ENCODE measurements at places on chromosomes 4 and X.

DNA sequence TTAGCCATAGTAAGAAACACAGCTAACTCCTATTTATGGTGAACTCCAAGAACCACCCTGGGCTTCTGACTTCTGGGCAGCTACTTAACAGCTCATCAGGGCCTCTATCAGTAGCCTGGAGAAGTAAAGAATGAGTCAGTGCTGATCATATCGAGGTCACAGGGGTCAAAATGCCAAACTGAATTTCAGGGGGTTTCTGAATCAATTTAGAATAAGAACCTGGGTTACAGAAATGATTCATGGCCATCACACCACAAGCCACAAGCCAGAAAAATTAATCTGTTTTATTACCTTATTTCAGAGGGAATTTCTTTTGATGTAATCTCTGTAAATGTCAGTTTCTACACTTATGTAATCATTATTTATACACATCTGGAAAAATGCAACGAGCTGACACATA is 64.4 kb downstream of the CHST7 start:
- DNase-seq: no peak

- DNase-seq: no peak
Measured at GRCh38 chr4:138999666-139000065, 15.9 kb upstream of the NOCT start.

GRCh38 chr4:10087152-10087791 is 29.3 kb downstream of the WDR1 start:
- DNase-seq: no peak

DNA sequence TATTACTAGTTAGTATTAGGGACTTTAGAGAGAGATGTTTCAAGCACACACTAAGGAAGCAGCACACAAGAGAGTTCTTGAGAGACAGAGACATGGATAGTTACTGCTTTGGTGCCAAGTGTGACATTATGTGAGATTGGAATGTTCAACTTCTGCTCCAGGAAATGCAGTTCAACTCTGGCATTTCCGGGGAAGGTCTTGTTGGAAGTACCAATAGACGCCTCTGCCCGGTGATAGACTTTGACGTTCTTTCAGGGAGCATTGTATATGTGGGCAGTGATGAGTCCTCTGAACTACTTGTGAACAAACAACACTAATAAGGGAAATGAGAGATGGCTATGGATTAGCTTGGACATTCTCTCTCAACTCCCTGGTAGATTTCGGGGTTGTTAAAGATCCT is 638.1 kb upstream of the BOD1L1 start:
- DNase-seq: no peak

DNA sequence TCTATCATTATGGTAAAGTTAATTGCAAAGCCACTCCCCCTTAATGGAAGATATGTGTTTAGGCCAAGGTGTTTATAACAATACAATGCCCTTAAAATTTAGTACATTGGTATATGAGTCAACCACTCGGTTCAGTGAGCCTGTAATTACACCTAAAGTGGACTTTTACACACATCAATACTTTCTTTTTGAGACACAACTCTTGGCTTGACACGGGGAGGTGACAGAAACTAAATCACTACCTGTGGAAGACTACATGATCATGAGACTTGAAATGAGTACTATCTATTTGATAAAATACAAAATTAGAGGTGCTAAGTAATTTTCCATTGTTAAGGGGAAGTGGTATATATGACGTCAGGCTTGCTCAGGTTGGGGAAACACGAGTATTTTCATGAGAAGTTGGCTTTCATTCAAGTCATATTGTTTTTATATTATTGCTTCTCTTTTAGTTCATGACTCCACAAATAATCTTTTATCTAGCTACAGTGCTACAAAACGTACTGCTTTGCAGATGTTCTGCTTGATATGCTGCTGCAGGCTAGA is 918.3 kb downstream of the ARAP2 start:
- DNase-seq: no peak

DNA sequence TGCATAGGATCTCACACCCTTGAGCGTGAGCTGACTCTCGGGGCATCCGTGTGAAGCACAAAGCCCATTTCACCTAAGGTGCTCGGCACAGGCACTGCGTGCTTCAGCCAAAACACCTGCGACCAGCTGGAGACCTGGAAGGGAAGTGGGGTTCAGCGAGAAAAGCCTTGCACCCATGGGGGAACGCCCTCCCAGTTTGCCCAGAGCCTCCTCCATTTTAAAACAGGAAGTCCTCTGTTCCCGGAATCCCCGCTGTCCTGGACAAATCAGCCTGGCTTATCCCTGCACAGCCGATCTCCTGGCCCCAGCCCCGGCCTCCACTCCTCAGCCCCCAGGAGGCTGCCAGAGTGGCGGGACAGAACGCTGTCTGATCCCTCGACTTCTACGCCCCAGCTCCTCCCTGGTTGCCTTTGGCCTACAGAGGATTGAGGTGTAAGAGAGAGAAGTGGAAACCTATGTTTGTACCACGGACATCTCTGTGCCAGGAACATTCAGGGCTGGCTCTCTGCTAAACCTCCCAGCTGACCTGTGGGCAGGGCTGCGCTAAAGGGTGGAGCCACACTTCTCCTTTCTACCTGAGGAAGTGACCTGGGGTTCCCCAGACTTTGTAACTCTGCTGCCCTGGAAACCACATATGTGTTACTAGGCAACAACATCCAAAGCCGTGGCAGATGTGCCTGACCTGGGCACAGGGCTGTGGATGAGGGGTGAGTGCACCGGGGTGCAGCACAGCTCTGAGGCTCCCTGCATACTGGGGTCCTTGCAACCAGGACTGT is 3.8 kb upstream of the C4orf50 start:
- DNase-seq: no peak

All from activated CD4-positive, alpha-beta T cell treated with anti-CD3 and anti-CD28 coated beads for 4 hours (primary cell).